Mesendoderm (in vitro differentiated cells): ENCODE measurements at places on chromosomes 5 and 9.

DNA sequence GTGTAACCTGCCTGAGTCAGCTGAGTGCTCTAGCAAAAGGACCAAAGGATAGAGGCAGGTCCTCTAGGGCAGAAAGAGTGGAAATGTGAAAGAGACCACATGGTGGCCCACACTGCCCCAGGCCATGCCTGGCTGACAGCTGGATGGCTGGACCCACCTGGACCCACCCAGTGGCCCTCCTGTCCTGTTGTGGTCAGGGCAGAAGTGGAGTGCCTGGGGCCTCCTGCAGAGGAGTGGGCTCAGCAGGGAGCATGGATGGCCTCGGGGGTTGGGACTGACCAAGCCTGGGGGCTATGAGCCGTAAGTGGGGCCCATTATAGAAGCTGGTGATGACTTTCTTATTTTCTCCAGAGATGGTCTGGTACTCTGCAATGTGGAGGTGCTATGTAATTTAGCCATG lies 55.7 kb upstream of the FAM120AOS start:
- peak; percentile 5 for DNase-seq

DNA sequence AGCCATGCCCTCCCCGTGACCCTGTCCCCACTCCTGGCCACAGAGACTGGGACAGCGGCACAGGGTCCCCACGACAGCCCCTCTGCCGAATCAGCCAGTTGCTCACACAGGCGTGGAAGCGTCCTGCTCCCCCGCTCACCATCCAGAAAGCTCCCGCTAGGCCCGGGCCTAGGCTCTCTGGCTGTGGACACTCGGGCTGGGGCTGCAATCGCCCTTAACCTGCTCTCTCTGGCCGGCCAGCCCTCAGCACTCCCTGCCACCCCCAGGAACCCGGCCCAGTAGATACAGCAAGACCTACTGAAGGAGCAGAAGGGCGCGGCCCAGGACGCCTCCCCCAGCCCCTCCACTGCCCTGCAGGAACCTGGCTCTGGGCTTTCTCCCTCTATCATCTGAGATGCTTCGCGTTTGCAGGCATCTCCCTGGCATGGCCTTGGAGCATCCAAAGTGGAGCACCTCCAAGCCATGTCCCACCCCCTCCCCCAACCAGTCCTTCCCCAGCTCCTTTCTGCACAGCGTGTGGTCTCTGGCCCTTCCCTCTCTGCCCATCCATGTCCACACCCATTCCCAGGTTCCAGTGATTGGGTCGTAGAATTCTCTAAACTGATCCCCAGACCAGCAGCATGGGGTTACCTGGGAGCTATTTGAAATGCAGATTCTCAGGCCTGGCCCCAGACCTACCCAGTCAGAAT lies 113.7 kb upstream of the LMX1B start:
- peak; percentile 48 for DNase-seq

- DNase-seq, result no peak
Observed at GRCh38 chr5:72673623-72674022, 142.8 kb upstream of the TNPO1 start.

GRCh38 chr9:134522502-134522848 lies 119.1 kb upstream of the COL5A1 start:
- no peak for DNase-seq

- DNase-seq, result no peak
Observed at GRCh38 chr9:94127806-94128205, 43.5 kb downstream of the PTPDC1 start.

DNA sequence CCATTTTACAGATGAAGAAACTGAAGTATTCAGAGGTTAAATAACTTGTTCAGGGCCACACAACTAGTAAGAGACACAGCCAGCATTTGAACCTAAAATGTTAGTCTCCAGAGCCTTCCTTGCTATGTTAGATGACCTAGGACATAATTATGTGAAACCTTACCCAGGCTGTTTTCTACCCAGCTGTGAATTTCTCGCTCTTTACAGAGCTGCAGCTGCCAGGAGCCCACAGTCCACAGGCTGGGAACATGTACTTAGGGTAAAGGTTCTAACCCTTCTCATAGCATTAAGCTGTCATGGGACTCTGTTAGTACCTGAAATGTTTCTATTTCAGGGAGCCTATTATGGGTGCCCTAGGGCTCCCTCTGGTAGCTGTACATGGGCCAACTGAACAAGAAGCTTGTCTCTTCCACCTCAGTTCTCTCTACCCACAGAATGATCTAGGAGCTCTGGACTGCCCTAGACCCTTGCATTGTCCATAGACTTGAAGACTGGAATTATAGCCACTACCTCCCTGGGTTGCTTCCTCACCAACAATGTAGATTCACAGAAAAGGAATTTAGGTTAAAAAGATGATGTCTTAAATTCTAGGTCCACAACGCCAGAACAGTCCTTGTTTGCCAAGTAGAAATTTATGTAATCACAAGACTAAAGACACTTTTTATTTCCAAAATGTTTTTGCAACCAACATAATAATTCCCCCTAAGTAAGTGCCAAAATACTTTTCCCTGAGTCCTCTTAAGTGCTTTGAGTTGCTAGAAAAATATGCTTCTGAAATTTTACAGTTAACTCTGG lies 262.9 kb downstream of the PIK3R1 start:
- no peak for DNase-seq

DNA sequence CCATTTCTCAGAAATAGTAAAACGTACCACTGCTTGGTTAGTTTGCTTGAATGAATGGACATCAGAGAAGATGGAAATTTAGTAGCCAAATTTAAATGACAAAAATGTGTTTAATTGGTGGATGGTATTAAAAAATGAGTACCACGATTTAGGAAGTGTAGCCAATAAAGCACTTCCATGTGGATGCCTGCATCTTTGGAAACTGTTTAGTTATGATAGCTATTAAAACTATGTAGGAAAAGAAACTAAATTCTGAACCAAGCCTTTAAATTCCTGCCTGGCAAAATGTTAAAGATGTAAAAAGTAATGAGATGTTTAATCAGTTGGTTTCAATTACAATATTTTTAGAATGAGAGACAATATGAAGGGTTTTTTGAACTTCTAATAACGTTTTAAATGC lies 94.8 kb downstream of the NUDT12 start:
- DNase-seq, result no peak

DNA sequence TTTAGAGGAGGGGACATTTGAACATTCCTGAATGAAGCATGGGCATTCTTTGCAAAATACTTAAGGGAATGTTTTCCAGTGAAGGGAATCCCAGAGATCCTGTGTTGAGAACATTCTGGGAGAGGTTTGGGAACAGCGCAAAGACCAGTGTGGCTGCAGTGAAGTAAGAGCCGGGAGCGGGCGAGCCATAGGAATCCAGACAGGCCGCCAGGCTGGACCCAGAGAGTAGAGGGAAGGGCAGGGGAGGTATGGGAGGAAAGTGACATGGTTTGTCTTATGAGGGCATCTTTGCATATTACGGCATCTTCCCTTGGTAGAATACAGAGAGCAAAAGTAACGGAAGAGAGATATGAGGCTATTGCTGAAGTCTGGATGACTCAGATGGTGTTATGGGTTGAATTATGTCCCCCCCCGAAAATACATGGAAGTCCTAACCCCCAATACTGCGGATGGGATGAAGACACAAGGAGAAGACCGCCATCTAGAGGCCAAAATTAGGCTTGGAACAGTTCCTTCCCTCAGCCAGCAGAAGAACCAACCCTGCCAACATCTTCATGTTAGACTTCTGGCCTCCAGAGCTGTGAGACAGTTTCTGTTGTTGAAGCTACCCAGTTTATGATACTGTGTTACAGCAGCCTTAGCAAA lies 268.2 kb downstream of the MAST4 start:
- peak; percentile 64 for DNase-seq

DNA sequence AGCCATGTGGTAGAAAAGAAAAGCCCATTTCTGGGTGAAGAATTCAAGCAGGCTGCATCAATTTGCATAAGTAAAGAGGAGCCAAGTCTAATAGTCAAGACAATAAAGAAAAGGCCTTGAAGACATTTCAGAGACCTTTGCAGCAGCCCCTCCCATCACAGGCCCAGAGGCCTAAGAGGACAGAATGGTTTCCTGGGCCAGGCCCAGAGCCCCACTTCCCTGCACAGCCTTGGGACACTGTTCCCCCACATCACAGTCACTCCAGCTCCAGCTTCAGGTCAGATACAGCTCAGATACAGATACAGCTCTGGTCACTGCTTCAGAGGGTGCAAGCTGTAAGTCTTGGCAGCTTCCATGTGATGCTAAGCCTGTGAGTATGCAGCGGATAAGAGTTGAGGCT lies 29.1 kb downstream of the PLGRKT start:
- DNase-seq, result peak; percentile 25

GRCh38 chr9:98248737-98249474 lies 6.5 kb downstream of the TBC1D2 start:
- no peak for DNase-seq

DNA sequence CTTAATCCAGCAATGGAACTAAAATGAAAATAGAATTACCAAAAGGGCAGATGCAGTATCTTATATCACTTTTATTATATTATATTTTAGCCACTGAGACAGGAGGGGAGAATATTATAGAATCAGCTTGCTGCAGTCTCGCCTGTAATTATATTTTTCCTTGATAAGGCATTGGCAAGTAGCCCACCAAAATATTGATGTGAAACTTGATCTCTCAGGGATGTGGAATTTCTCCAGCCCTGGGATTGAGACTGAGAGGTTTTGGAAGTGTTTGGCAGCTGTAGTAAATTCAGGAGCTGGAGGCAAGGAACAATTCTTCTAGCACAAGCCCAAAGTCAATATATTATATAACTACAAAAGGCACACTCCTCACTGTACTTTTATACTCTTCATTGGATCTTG lies 142.1 kb upstream of the ADAMTSL1 start:
- no peak for DNase-seq

GRCh38 chr9:6673326-6674025 lies 27.9 kb upstream of the GLDC start:
- no peak for DNase-seq

DNA sequence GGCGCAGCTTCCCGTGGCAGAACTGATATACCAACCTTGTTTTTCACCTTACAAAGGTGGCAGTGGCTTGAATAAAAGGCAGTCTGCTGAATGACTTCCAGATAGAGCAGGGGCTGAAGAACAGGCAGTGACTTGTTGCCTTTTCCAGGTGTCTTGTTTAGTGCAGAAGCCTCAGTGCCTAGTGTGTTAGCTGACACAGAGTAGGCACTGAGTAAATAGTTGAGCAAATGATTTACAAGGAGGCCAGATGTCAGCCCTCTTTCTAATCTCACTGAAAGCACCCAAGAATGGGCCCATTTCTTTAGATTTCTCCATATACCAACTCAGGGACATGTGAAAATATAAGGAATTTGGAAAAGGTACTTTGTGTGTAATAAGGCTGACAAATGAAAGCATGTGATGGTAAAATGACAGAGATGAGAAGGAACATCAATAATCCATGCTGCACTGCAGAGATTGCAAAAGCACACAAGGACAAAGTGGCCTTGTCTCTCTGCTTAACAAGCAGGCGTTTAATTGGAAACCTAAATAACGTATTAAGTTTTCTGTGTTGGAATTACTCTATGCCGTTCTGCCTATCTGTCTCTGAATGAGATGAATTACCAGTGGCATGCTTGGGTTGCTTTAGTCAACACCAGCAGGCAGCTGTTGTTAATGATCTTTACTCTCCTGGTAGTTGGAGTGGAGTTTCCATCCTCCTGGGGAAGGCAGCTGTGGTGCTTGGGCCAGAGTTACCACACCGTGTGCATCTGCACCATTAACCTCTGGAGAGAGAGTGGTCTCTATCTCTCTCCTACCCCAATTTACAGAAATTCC lies 360.1 kb upstream of the C9orf72 start:
- no peak for DNase-seq

GRCh38 chr5:9498541-9499497 lies 47.1 kb downstream of the SEMA5A start:
- DNase-seq, result peak; percentile 82

GRCh38 chr5:67253911-67254310 lies 57.3 kb upstream of the CD180 start:
- no peak for DNase-seq

- peak; percentile 47 for DNase-seq
Observed at GRCh38 chr9:114263853-114264510, 58.9 kb upstream of the ORM1 start.

- DNase-seq, result no peak
Observed at GRCh38 chr5:95035891-95036685, 248.8 kb downstream of the MCTP1 start.

- DNase-seq, result peak; percentile 45
Observed at GRCh38 chr9:104232781-104233341, 138.8 kb downstream of the SMC2 start.

GRCh38 chr5:133926489-133927299 lies 41.7 kb downstream of the C5orf15 start:
- DNase-seq, result no peak

- DNase-seq, result no peak
Observed at GRCh38 chr9:105359892-105360291, 87.9 kb upstream of the FSD1L start.

DNA sequence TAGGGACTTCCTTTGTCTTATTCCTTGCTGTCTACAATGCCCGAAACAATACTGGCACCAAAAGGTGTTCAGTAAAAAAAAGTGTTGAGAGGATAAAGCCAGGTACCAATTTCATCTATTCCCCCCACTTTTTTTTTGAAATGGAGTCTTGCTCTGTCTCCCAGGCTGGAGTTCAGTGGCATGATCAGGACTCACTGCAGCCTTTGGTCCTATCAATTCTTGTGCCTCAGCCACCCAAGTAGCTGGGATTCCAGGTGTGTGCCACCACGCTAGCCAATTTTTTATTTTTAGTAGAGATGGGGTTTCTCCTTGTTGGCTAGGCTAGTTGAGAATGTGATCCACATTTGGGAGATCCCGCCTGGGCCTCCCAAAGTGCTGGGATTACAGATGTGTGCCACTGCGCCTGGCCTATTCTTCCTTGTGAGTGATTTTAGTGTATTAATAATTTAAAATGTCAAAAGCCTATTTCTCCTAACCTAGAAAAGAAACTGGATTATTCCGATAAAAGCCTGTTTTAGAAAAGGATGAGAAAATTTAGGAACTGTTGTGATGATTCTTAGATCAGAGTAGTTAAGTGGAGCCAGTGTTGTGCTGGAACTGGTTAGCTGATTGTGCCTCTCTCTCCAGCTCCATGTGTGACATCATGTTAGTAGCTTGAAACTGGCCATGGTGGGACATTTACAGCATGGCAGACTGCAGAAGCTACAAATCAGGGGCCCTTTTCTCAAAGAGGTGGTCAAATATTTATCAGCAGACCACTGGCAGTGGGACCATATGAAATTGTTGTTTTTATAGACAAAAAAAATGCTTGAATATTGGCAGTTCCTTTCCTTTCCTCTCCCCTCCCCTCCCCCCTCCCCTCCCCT lies 14.3 kb downstream of the CDC42SE2 start:
- DNase-seq, result no peak

DNA sequence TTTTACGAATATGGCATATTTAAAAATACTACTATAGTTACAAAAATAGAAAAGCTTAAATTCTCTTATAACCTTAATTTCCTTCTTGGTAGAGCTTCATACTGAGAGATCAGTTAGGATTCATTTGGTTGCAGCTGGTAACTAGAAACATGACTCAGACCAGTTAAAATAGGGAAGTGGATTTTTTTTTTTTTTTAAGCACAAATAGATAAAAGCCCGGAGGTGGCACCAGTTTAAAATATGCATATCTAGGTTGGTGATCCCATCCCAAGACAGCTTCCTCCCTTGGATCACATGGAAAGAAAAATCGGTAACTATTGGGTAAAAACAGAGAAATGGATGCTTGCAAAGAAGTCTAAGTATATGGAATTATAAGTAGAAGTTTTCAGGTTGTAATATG lies 1634.3 kb downstream of the MAT2B start:
- DNase-seq, result no peak

- DNase-seq, result no peak
Observed at GRCh38 chr5:157067005-157067404, 8.1 kb upstream of the HAVCR1 start.
